ENCODE measurements at places on chromosomes 5 and 9.

DNA sequence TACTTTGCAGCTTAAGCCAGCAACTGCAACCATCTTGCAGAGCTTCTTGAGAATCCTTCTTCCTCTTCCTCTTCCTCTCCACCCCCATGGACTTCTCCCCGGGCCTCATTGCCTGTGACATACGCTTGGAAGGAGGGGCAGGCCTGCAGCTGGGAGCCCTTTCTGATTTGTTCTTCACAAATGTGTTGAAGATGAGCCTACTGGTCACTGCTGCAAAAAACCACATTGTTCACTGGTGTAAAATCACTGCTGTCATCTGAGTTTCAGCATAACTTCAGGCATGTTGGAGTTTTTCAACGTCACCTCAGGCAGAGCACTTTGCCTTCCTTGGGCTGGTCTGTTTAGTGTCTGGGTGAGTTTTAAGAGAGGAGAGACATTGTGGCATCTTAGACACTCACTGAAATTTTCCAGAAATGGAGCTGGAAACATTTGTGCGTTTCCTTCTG, 7.9 kb downstream of the TJP2 start:
- DNase-seq = no peak

- no peak for DNase-seq
Measured at GRCh38 chr5:43415935-43416802, 4.0 kb upstream of the CCL28 start.

DNA sequence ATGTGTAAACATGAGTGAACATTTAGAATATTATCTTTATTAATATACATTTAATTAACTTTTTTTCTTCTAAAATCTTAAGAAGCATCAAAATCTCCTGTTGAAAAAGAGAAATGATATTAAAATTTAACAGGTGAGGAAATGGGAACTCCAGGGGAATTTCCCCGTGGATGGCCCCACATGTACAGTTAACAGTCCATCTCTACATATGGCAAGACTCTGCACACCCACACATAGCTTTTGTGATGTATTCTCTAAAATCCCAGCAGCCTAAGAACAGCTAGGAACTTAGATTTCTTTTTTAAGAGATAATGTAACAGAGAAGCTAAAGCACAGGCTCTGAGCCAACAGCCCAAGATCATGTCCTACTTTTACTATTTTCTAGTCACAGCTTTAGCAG, 556.3 kb upstream of the RGMB start:
- DNase-seq = no peak

DNA sequence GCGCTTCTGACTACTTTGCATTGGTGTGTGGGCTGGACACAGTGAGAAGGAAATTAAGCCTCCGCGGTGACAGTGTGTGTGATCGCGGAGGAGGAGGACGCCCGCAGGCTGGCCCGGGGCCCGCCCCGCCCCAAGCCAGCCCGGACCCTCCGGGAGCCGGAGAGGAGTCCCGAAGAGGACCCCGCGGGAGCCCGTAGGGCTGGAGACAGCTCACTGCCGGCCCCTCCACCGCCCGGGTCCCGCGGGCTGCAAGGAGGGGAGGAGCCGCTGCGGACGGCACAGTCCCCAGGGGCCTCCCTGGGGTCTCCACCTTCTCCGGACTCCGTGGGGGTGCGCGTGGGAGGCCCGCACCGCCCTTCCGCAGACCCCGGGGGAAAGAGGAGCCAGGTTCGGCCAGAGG, 146.4 kb upstream of the ERCC6L2 start:
- no peak for DNase-seq
